ENCODE measurements at places on chromosomes 16 and 17. TPM values are rescaled to one million over a fixed set of nuclear protein-coding genes. Genes with fewer than 3 reads are reported as not detected.

GRCh38 chr16:89009343-89010209 lies 32.6 kb upstream of the CBFA2T3 start:
- DNase-seq = peak; percentile 76

GRCh38 chr16:30470170-30470512 lies 2.4 kb upstream of the ITGAL start:
- DNase-seq = no peak

GRCh38 chr16:48109475-48109874 lies 46.3 kb downstream of the ABCC12 start:
- DNase-seq = no peak

DNA sequence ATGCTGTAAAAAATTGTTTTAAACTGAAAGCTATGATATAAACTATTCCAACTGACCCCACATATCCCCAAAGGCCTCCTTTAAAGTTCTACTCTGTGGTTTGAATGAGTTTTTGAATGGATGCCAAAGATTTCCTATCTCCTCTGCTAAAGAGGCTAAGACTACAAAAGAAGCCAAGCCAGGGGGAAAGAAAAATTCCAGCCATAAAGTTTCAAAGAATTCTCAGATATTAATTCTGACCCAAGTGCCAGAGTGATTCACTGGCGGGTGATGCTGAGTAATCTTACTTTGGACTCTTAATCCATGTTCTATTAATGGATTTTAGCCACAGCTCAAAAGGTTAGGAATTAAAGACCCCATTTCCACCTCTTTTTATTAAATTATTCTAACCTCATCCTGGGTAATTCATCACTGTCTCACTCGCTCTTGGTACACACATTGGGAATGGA lies 60.7 kb downstream of the HS3ST3A1 start:
- no peak for DNase-seq

SOX9 gene
- 30.3 TPM for total RNA-seq

DNA sequence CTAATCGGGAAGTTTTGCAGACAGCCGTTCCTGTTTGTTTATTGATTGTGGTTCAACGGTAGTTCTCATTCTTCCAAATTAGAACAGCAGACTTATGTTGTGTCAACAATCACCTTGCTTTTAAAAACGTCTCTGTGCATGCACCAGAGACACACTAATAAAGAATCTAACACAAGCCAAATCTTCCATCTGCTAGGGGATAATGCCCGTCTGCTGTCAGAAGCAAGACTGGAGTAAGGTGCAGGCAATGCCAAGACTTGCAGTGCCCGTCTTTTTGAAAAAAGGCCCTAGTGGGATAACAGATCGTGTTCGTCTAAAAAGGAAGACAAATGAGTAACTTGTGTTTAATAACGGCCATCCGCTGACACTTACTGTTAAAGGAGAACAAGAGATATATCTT lies 158.4 kb downstream of the KCNJ2 start:
- no peak for DNase-seq

CCL16 gene
- not detected for total RNA-seq

GRCh38 chr17:40956401-40957254 lies 10.1 kb downstream of the KRT39 start:
- DNase-seq = no peak

HOXB4 gene
- total RNA-seq = 6.6 TPM

DNA sequence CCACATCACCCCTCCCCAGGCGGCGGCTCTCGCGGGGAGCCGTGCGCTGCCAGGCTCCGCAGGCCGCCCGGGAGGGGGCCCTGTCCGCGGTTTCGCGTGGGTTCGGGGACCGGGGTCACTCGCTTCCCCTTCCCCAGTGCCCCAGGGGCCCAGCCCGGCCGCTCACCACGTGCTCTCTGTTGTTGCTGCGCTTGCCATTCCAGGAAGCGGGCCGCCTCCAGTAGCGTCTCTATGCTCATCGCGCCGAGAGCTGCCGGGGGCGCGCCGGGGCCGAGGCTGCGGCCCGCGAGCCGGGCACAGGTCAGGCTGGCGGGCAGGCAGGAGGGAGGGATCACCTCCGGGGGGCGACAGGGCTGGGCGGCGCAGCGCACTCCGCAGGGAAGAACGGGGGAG lies 390 bp downstream of the MNT start:
- DNase-seq = peak; percentile 89

DNA sequence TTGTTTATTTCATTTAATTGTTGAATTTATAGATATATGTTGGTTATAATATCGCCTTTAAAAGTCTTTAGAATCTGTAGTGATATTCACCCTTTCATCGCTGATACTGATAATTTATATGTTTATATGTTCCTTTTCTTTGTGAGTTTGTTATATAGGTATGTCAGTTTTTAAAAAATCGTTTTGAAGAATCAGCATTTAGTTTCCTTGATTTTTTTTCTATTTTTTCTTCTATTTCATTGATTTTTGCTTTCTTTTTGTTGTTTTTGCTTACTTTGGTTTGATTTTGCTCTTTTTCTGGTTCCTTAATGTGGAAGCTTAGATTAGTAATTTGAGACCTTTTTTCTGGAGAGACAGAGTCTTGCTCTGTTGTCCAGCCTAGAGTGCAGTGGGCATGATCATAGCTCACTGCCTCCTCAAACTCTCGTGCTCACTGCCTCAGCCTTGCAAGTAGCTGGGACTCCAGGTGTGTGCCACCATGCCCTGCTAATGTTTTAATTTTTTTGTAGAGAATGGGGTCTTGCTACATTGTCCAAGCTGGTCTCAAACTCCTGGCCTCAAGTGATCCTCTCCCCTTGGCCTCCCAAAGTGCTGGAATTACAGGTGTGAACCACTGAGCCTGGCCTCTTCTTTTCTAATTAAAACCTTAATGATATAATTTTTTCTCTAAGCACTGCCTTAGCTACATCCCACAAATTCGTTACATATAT lies 7.5 kb downstream of the IST1 start:
- no peak for DNase-seq

DNA sequence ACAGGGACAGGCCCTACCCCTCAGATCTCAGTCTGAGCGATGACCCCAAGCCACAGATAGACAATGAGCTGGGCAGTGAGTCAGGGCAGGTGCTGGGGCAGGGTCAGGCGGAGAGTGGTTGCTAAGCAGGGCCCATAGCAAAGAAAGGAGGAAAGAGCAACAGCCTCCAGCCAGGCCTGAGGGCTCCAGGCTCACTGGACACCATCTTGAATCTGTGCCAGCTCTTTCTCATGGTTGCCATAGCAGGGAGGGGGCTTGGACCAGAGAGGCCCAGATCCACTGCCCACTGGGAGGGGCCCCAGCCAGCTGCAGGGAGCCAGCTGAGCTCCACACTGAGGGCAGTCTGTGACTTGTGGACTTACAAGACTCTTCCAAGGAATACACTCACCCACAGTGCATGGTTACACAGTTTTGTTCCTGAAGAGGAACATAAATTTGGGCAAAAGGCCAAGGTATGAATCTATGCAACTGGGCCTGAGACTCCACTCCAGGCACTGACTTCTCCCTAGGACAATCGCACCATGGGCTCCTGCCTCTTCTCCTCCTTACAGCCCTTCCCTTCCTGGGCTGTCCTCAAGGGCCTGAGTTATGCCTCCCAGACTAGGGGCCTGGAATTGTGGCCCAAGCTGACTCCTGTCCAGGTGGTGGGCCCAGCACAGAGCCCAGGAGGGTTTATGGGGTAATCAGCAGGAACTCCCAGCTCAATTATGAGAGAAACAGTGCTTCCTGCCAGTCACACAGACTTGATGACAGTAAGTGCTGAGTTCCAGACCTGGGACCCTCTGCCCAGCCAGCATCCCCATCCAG lies 59.9 kb downstream of the BEAN1 start:
- DNase-seq = no peak

ENPP7 gene
- not detected for total RNA-seq

DNA sequence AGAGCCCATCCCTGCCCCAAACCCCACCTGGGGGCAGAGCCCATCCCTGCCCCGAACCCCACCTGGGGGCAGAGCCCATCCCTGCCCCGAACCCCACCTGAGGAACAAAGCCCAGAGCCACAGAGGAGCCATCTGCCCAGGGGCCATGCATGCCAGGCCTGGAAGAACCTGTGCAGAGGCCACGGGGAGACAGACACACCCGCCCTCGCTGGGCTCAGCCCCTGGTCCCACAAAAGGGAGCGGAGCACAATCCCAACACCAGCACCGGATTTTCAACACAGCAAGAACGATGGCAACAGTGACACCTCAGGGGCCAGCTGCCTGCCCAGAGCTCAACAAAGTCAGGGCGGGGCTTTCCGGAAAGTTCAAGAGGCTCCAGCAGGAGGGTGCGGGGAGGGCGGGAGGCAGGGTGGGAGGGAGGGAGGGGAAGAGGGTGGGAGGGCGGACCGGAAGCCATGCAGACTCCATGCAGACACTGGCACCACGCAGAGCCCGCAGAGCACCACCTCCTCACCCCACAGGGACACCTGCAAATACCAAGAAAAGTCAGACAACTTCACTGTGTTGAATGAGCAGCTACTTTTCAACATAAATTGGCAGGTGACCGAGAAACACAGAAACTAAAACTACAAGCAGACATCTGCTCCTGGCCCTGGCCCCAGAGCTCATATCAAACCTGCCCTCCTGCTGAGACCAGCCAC lies 27.9 kb upstream of the C16orf95 start:
- no peak for DNase-seq

All from Karpas-422 (cell line).